Stimulated activated CD4-positive, alpha-beta T cell treated with anti-CD3 and anti-CD28 coated beads, Interleukin-4, amount 100 ng/mL, for 1 hour (primary cell): ENCODE measurements at places on chromosomes 7 and 10.

- peak; percentile 58 for DNase-seq
Measured at GRCh38 chr7:151351027-151351426, 9.4 kb downstream of the NUB1 start.

- no peak for DNase-seq
Measured at GRCh38 chr10:79073784-79074432, 5.1 kb downstream of the ZMIZ1 start.

- no peak for DNase-seq
Measured at GRCh38 chr10:61640856-61641255, 21.9 kb upstream of the CABCOCO1 start.

GRCh38 chr10:77590344-77591237 lies 47.0 kb downstream of the KCNMA1 start:
- DNase-seq, result no peak

- no peak for DNase-seq
Measured at GRCh38 chr7:91614431-91614830, 266.1 kb downstream of the MTERF1 start.

- DNase-seq, result no peak
Measured at GRCh38 chr10:110609605-110610004, 34.5 kb upstream of the RBM20 start.

- DNase-seq, result no peak
Measured at GRCh38 chr10:128680116-128680515, 553.9 kb upstream of the MKI67 start.

- no peak for DNase-seq
Measured at GRCh38 chr10:10038348-10038747, 979.3 kb upstream of the CELF2 start.

- no peak for DNase-seq
Measured at GRCh38 chr10:3623746-3624145, 161.3 kb downstream of the KLF6 start.

- no peak for DNase-seq
Measured at GRCh38 chr7:157876469-157877285, 539.9 kb downstream of the DNAJB6 start.

GRCh38 chr7:101554584-101555268 lies 74.4 kb downstream of the MYL10 start:
- no peak for DNase-seq

GRCh38 chr7:138625084-138625848 lies 75.9 kb downstream of the SVOPL start:
- no peak for DNase-seq

- DNase-seq, result no peak
Measured at GRCh38 chr7:28592861-28593260, 180.5 kb downstream of the CREB5 start.

DNA sequence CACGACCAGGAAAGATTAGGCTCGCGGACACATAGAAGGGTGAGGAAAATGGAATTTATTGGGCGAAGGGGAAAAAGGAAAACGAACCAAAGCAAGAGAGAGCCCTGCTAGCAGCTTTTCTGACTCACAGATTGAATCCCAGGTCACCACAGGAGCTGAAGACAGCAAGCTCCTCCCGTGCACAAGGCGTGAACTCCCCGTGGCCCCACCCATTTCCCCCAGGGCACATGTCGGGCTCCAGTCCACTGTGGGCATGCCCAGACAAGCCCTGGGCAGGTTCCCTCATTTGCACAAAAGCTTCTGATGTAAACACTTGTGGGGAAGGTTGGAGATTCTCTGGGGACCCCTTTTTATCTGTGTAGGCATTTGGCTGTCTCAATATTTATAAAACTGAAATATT lies 582.4 kb downstream of the SUGCT start:
- DNase-seq, result no peak

DNA sequence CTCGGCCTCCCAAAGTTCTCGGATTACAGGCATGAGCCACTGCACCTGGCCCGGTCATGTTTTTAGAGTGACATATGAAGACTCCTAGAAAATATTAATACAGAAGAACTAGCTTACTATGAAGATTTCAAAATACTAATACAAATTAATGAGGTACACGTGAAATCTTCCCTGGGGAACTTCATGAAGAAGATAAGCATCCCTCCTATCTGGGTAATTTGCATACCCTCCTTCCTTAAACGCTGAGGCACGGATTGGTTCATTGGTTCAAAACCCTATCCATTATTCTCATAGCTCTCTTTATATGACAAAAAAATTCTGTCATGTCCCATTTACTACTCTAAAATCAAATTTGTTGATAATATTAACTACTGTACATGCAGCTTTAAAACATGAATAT lies 224.8 kb upstream of the KLF14 start:
- no peak for DNase-seq

GRCh38 chr10:86856156-86856555 lies 99.7 kb downstream of the BMPR1A start:
- DNase-seq, result no peak

DNA sequence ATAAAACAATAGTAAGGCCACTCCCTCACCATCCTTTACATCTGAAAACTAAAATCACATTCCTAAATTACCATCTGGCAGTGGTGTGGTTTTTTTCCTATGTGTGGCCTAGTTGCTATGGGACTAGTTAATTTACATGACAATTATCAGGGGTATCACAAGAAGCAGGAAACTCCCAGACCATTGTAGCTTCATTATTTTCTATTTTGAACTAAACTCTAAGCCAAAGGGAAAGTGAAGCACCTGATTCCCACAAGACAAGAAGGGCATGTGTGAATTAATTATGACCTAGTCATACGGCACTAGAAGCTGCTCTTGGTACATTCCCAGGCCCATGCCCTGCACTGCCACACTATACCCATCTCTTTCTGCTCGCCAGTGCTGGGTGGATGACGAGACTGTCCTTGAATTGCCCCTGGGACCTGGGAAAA lies 103.4 kb downstream of the ATXN7L1 start:
- DNase-seq, result no peak

- no peak for DNase-seq
Measured at GRCh38 chr10:114613237-114613979, 44.7 kb downstream of the ABLIM1 start.

- DNase-seq, result no peak
Measured at GRCh38 chr10:115861864-115862263, 411.1 kb downstream of the GFRA1 start.

- no peak for DNase-seq
Measured at GRCh38 chr7:117132321-117133120, 179.2 kb downstream of the ST7 start.

DNA sequence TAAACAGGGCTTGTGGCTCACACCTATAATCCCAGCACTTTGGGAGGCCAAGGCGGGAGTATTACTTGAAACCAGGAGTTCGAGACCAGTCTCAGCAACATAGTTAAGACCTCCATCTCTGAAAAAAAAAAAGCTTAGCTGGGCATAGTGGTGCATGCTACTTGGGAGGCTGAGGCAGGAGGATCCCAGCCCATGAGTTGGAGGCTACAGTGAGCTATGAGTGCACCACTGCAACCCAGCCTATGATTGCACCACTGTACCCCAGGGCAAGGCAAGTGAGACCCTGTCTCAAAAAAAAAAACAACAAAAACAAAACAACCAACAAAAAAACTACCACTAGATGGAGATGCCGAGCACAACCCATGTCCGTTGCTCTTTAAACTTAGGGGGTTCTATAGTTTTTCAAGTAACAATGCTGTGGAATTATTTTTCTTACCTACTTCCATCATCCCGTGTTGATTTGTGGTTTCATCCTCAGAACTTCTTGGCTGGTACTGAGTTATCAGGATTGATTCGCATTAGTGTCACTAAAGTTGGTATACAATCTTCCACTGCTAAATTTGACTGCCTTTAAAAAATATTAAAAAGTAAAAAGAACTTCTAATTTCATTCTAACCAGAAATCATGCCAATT lies 12.2 kb upstream of the REPIN1 start:
- no peak for DNase-seq

DNA sequence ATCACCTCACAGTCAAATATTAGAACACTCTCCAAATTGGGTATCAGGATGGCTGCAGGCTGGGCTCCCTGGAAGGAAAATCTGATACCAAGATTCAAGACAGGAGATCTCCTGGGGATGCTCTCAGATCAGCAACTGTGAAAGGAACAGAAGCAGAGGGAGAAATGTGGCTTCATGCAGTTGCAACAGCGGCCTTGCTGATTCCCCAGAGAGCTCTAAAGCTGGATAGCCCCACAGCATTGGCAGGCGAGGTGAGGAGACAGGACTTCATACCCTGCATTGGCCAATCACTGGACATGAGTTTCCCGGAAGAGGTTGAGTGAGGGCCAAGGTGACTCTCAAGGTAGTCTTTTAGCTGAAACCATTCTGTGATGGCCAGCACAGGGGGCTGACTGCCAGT lies 190.6 kb downstream of the PTPN20 start:
- DNase-seq, result no peak

- no peak for DNase-seq
Measured at GRCh38 chr7:94420328-94420727, 25.6 kb downstream of the COL1A2 start.

GRCh38 chr7:19982841-19983835 lies 209.7 kb upstream of the TMEM196 start:
- no peak for DNase-seq

- no peak for DNase-seq
Measured at GRCh38 chr7:78605119-78605518, 806.5 kb downstream of the PHTF2 start.

GRCh38 chr7:111475419-111475748 lies 86.9 kb downstream of the IMMP2L start:
- DNase-seq, result no peak
